ENCODE measurements at places on chromosomes 1 and 21.

DNA sequence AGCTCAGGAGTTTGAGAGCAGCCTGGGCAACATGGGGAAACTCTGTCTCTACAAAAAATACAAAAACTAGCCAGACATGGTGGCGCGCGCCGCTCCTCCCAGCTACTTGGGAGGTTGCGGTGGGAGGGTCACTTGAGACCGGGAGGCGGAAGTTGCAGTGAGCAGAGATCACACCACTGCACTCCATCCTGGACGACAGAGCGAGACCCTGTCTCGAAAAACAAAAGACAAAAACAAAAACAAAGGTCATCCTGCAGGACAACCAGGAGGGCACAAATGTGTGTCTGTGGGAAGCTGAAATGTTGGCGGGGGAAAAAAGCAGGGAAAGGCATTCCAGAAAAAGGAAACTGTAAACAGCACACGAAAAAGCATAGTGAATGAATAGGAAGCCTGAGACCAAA lies 104.1 kb upstream of the HNRNPU start:
- DNase-seq: no peak

DNA sequence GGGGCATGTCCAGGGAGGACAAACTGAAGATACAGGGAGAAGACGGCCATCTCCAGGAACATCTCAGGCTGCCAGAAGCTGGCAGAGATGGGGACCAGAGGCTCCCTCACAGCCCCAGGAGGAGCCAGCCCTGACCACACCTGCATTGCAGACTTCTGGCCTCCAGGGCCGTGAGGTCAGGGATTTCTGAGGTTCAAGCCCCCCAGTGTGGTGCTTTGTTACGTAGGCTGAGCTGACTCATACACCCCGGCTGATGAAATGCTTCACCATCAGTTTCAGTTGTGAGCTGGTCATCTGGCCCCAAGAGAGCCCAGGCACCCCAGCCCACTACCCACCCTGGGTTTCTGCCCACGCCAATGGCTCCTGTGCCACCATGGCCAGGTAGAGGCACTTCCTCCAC lies 106.4 kb downstream of the SIK1 start:
- DNase-seq: no peak

DNA sequence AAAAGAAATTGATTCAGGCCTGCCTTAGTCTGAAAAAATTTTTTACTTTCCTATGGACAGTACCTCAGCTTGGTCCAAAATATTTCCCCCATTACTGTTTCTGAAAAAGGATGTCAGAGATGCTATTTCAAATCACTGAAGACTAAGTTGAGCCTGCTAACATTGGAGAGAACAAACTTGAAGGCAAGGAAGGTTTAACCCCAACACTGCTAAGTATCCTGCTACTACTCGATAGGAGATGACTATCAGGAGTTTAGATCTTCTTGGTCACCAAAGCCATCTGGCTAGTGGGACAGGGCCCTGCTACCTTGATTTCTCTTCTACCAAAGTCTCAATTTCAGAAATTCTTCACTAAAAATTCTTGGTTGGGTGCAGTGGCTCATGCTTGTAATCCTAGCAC lies 22.7 kb upstream of the POGZ start:
- no peak for DNase-seq

GRCh38 chr1:33714421-33714820 lies 149.5 kb upstream of the HMGB4 start:
- DNase-seq: no peak

DNA sequence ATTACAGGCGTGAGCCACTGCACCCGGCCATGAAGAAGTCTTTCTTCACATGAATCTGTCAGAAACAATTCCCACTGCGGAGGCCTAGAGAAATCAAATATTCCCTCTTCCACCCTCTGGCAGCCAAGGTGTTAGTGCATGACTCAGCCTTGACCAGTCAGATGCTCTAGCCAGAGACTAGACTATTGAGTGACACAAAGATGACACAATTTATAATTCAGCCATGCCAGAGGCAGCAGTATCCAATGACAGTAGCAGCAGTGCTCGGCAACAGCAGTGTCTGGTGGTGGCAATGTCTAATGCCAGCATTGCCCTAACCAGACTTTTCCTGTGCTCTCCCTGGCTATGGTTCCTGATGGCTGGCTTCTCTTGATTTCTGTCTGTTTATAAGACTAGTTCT lies 8.7 kb downstream of the CTXND2 start:
- no peak for DNase-seq

- no peak for DNase-seq
Observed at GRCh38 chr21:41794600-41794999, 27.7 kb upstream of the RIPK4 start.

- no peak for DNase-seq
Observed at GRCh38 chr1:19654886-19655717, 9.6 kb upstream of the HTR6 start.

GRCh38 chr1:3465091-3465934 lies 10.8 kb downstream of the ARHGEF16 start:
- no peak for DNase-seq

DNA sequence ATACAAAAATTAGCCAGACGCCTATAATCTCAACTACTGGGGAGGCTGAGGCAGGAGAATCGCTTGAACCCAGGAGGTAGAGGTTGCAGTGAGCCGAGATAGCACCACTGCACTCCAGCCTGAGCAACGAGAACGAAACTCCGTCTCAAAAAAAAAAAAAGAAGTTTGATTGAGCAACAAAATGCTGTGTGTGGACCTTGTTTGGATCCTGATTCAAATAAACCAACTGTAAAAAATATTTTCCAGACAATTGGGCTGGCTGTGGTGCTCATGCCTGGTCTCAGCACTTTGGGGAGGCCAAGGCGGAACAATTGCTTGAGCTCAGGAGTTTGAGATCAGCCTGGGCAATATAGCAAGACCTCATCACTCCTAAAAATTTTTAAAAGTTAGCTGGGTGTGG lies 16.8 kb downstream of the PTAFR start:
- no peak for DNase-seq

GRCh38 chr1:26900001-26900814 lies at the start of gene GPATCH3:
Gene GPATCH3, minus strand, starts transcription at chr1:26900467. Its CDS starts 25 bp downstream, at chr1:26900442.
- peak; percentile 92 for DNase-seq

GRCh38 chr1:109383854-109384253 lies 13.9 kb downstream of the SORT1 start:
- DNase-seq: no peak

DNA sequence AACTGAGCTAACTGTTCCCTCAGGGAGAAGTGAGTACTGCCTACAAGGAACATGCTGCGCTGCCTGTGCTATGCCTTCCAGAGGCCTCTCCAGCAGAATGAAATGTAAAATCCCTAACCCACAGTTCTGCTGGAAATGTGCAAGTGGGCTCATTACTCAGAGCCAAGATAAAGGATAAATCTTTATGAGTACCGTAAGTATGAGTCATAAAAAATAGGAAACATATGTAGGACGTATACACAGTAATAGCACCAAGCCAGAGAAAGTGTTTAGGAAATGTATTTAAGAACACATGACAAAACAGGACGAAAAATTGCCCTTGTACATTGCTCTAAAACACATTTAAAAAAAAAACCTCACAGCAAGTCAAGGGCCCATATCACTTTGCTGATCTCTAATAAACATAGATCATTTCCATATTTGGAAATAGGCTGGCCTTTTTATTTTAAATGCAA lies 104.6 kb downstream of the TGFBR3 start:
- no peak for DNase-seq

- no peak for DNase-seq
Observed at GRCh38 chr1:66944330-66945274, 19.8 kb downstream of the MIER1 start.

- no peak for DNase-seq
Observed at GRCh38 chr1:98675282-98675681, 13.8 kb downstream of the SNX7 start.

- no peak for DNase-seq
Observed at GRCh38 chr21:42027822-42028765, 17.9 kb upstream of the ZBTB21 start.

- no peak for DNase-seq
Observed at GRCh38 chr1:65420590-65421350, at the start of the genes LEPR and LEPROT. Gene LEPR, plus strand, starts transcription at chr1:65420668. Its CDS starts 144,898 bp downstream, at chr1:65565566. Gene LEPROT, plus strand, starts transcription at chr1:65420668. Its CDS starts 57 bp downstream, at chr1:65420725.

GRCh38 chr1:10802944-10803715 lies 6.7 kb upstream of the CASZ1 start:
- DNase-seq: no peak

DNA sequence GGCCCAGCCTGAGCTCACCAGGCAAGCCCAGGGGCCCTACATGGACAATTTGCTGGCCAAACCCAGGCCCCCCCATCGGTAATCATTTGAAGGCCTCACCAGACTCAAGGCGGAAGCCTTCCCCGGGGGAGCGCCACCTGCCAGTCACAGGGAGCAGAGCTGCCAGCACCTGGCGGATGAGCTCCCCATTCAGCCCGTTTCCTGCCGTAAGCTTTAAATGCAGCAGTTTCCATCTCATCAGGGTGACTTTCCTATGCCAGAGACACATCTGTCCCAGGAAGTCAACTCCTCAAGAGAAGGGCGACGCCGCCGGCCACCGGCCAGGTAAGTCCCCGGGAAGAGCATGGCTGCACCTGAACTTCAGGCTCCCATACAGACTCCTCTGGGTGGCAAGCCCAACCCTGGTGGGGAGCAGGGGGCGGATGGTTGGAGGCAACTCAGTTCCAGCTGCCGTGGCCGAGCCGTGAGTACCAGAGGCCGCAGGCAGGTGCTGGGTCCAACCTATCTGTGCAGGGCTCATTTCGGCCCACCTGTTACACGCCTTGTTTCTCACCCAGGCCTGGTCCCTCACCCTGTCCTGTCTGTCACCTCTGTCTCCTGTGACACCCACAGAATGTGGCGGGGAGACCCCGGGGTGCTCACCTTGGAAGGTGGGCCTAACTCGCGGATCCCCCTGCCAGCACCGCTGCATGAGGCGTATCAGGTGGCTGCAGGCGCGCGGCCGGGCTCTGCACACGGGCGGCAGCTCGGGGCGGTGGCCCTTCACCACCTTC lies 20.7 kb downstream of the RIPK4 start:
- DNase-seq: no peak

Data from CD4-positive, alpha-beta T cell treated with Interferon alpha-2 for 1 hour (primary cell).